ENCODE measurements at places on chromosomes 5 and 9.

DNA sequence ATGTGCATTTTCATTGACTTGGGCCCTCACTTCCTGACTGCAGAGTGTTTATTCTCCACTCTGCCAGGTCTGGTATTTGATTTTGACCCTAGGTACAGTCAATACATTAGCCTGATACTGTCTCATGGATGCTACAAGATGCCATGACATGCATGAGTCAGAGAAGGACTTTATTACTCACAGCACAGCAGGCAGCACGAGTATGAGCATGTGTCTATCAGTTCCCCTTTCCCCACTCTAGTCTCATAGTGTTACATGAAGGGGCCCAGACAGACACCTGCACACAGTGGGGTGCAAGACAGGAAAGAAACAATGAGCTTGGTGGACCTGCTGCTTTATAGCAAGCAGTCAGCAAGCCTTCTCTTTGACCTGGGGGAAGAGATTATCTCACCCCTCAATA, 19.6 kb downstream of the ITGA2 start:
- no peak for DNase-seq

DNA sequence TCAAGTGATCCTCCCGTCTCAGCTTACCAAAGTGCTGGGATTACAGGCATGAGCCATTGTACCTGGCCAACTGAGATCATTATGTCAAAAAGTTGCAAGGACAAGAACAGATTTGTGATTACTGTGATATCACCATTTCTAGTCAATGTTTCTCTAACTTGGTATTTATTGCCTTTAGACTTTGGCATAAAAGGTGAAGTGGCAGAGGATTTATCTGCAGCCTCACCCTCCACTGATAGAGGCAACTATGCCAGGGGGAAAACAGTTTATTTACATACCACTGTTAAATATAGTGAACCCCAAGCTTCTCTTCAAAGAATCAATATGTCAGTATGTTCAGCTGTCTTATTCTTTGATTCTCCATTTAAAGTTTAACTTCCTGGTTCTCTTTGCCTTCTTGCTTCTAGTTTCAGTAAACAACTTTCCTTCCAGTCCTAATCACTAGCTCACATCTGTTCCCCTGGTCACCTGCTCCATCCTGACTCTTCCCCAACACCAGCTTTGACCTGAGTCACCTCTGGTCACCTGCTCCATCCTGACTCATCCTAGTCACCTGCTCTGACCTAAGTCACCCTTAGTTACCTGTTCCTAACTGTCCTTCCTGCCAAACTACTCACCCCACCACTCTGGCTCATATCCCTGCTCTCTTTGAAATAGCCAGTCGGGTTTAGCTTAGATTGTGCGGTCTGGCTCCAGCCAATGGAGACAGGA, 29.9 kb downstream of the SEMA6A start:
- no peak for DNase-seq

DNA sequence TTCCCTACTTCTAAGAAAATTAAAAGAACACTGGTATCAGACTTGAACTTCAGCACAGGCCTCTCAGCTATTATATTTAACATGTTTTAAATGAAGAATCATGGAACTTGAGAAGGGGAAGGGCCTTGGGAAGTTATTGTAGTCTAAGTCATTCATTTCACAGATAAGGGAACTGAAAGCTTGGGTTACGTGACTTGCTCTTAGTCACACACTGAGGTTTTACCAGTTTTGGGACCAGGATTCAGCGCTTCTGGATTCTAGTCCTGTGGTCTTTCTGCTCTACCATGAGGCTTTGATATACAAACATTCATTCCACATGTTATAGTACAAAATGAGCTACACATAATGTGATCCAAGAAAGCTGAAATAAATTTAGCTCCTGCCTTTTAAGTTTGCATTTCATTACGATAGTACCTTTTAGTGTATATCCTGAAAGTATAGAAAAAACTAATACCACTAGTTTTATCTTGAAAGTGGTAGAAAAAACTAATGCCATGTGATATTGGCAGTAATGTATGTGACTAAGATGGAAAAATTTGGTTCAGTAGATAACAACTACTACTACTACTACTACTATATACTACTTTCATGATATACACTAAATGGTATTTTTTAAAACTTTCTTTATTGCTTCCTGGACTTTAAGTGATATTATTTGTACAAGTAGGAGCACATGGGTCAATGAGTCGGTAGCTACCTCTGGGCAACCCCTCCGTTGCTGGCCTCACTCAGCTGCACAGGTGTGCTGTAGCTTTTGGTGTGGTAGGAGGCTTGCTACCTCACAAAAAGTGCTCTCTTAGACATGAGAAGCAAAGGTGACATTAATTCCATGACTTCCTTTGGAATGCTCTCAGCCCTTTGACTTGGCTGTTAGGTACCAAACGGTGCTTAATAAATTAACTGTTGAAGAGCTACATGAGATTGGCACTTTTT, 40.7 kb downstream of the F2RL2 start:
- DNase-seq, result peak; percentile 65

- no peak for DNase-seq
Observed at GRCh38 chr5:95445995-95446394, 54.8 kb downstream of the FAM81B start.

GRCh38 chr9:77594963-77595362, 53.2 kb downstream of the GNA14 start:
- DNase-seq, result no peak

DNA sequence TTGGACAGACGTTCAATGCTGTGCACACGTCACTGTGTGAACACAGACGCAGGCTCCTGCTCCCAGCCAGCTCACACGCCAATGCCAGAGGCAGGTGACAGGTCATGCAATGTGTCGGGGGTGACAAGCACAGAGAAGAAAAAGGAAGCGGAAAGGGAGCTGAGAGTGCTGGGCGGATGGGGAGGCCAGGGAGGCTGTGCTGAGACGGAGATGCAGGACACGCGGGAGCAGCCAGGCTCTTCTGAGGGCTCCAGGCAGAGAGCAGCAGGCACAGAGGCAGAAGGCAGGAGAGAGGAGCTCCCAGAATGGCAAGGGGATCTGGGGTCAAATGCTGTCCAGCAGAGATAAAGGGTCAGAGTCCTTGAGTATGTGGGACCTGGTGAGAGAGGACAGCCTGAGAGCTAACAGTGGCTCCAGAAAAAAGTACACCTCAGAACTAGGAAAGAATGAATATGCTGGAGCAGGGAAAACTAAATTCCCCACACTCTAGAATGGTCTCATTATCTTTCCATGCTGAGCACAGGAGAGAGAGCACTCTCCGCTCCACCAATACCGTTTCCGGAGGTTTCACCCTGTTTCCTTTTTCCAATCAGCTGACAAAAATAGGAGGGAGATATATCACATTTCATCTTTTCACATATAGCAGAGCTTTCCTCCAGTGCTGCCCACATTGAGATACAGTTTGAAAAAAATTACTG, 32.8 kb upstream of the NSMF start:
- no peak for DNase-seq

DNA sequence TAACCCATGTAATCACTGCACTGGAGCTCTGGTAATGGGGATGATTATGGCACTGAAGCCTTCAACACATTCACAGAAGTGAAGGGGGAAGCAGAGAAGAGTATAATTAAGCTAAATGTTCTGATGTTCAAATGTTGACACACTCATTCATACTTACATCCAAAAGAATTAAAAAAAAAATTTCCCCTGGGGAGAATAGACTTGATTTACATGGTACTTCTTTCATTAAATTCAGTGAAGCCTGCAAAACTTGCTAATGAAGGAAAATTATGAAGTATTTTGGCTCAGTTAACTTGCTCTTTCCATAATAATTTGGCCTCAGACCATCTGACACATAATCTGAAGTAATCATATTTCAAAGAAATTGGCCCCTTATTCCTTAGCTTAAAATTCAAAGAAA, 428.8 kb downstream of the SH3GL2 start:
- no peak for DNase-seq

DNA sequence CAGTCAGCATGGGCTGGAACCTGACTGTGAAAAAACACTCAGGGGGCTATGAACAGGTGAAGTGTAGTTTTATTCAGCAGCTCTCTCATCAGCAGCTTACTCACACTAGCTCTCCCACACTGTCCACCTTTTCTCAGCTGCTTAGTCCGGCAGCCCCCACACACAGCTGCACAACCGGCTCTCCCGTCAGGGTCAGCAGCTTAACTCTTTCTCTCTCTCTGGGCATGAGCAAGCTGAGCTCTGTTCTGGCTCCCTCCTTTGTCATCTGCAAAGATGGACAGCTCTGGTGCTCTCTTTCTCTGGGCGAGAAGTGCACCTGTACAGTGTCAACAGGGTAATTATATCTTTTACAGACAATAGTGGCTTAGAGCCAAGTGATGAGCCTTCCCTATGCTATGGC, 8.2 kb downstream of the DMAC1 start:
- DNase-seq, result no peak

DNA sequence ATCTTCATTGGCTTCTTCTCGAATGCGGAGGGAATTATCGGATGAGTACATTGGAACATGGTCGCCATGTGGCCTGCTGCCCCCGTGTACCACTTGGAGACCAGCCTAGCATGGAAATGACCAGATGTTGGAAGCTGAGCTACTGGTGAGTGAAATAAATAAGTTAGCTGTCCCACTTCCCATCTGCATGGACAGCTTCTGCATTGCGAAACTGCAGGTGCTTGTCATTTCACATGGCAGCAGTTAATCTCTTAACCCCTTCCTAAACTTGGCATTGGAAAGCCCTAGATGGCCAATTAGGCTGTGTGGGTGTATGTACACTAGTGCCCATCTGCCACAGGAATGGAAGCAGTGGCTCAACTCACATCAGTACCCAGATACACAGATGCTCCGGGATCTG, 246.6 kb upstream of the IL12B start:
- no peak for DNase-seq

- peak; percentile 53 for DNase-seq
Observed at GRCh38 chr5:59712836-59713497, 180.6 kb downstream of the PDE4D start.

DNA sequence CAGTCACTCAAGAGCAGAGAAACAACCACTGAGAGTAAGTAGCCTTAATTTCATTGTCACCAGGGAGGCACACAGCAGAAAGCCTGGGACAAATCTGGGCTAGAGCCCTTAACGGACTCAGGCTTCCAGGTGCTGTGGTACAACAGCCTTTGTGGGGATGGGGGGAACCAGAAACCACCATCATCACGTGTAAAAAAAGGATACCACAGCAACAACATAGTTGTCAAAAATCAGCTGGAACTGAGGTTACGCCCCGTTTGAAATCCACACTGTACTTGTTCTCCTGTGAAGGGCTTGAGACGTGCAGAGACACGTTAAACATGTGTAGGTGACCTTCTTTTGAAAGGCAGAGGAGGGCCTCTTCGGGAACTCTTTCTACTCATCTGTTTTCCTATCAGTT, 16.6 kb upstream of the PLPP1 start:
- DNase-seq, result no peak

DNA sequence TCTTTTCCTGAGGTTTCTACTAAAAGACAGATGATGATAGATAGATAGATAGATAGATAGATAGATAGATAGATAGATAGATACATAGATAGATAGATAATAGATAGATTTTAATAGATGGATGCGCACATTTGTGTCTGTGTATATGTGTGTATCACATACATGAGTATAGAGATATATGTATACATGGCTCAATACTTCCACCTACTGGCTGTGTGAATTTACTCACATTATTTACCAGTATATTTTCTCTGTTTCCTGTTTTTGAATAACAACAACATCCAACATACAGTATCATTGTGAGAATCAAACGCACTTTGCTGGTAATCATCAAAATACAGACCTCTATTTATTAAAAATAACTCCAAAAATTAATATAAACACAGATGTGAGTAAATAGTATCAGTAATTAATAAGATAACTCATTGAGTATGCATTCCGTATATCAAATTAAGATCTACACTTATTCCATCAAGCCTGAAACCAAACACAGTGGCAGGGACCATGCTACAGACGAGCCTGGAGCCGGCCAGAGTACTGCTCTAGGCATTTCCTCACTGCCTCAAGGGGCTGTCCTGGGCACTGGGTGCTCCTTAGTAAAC, 338.0 kb downstream of the SEMA5A start:
- DNase-seq, result peak; percentile 52

DNA sequence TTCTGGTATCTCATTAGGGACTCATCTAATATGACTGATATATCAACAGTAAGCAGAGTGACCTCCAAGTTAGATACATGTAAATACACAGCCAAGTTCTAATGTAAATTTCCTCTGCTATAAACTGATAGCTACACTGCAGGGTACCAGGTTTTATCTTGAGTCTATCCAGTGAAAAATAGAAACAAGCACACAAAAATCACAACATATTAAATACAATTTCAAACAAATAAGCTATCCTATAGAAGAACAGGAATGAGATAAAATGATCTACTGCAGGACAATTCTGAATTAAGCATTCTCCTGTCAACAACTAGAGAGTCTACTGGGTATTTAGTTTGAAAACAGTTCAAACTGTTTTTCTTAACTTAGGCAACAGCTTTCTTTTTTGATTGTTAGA, 42.7 kb downstream of the NR3C1 start:
- DNase-seq, result no peak

DNA sequence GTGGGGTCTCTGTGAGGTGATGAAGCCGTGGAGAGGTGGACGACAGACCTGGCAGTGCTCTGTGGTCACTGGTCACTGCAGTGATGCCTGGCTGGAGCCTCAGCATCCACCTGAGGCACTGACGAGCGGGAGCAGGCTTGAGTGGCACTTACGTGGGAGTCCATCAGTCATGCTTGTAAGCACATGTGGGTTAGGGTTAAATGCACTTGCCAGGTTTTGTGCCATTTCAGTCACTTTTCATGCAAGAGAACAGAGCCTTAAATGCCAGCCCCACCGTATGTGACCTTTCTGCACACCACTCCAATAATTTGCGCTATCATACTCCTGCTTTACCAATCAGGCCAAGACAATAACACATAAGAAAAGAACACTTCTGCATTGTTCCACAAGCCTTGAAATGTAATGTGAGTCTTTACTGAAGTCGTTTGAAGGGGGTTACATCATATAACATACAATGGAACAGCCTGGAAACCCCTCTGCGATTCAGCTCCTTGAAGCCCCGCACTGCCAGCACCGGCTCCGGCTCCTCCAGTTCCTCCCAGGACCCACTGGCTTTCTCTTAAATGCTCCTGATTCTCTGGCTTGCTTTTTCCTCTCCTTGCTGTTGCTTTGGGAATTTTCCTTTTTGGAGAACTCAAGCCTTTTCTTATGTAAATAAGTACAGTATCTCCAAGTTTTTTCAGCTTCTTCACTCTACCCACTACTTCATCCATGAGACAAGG, 59.4 kb upstream of the CTXN3 start:
- DNase-seq, result no peak

- DNase-seq, result no peak
Observed at GRCh38 chr5:137564398-137564961, 65.4 kb upstream of the SPOCK1 start.

DNA sequence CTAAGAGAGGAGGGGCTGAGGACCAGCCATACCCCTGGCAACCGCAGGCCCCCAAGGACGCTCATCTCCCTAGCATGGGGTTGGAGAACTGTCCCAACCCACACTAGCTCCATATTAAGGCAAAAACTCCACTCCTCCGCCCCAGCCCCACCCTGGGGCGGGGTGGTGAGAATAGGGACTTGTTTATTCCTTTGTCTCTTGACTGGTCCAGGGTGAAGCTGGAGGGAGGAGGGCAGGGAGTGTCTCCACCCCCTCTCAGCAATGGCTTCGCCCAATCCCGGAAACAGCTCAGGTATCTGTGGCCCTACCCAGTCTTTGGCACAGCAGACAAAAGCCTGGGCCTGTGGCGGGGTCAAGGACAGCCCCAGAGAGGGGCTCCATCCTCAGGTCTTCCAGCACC, 16.9 kb downstream of the PRRX2 start:
- no peak for DNase-seq

Measured in common myeloid progenitor, CD34-positive (primary cell).